ENCODE measurements at places on chromosomes 13 and 19.

DNA sequence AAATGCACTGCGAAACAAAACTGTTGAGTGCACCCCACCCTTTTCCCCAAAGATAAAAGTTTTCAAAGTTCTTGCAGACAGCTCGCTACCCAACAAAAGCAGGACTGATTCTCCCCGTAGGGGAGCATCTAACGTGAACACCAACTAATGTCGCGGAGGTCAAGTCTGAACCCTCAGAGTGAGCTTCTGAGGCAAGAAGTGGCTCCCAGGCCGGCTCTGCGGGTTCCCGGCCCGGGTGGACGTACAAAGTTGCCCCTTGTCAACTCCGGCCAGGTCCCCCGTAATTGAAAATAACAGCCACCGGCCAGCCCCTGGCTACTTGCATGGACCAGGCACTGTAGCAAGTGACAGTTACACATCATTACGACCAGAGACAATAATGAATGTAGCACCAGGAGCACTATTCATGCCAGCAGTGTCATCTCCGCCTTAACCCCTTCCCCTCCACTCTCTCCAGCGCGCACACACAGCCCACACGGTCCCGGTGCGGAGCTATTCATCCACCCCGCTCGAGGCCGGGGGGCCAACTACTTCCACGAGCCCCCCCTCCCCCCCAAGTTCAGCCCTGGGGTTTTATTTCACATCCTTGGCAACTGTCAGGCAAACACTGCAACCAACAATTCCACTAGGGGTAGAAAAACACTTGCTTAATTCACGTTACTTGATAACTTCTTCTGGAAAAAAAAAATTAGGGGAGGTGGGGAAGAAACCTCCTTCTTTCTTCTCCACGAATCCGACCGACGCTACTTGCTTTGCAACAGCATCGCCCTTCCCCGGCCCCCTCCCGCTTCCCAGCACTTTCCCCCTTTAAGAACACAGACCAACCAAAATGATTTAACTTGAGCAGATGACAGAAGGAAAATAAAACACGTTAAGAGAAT is 1.2 kb downstream of the KLF12 start:
- no peak for DNase-seq

DNA sequence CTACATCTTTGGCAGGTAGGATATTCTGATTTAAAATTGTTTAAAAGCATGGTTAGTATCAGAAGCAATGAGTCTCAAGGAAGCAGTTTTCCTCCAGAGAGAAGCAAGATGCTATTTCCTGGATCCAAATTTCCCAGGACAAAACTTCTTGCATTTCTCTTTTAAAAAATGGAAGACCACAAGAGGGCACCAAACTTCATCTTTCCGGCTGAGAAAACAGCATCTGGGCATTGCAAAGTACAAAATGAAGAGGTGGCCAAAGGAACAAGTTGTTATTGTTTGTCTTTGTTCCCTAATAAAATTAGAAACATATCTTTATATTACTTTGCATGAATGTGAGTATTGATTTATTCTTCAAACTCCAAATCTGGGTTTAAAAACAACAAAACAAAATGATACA is 60.0 kb upstream of the LRCH1 start:
- no peak for DNase-seq

DNA sequence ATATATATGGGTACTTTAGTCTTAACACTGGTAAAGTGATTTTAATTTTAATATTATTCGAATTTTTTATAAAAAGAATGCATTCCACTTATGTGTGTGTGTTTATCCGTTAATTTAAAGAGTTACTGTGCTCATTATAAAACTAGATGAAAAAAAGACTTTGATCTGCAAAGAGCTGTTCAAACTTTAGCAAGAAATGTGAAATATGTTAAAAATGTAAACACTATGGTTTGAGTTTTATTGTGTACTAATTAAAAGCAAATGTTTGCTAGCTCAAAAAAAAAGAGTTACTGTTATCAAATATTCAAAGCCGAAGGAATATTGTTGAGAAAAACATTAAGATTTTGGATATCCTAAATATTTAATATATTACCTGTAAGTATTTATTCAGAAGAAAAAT is 34.5 kb downstream of the UFM1 start:
- no peak for DNase-seq

DNA sequence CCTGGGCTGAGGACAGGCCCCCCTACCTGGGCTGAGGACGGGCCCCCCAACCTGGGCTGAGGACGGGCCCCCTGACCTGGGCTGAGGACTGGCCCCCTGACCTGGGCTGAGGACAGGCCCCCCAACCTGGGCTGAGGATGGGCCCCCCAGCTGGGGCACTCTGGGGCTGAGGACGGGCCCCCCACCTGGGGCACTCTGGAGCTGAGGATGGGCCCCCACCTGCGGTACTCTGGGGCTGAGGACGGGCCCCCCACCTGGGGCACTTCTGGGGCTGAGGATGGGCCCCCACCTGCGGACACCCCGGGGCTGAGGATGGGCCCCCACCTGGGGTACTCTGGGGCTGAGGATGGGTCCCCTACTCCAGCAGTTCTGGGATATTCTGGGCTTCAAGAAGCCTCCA is 65.5 kb downstream of the RASA3 start:
- no peak for DNase-seq

DNA sequence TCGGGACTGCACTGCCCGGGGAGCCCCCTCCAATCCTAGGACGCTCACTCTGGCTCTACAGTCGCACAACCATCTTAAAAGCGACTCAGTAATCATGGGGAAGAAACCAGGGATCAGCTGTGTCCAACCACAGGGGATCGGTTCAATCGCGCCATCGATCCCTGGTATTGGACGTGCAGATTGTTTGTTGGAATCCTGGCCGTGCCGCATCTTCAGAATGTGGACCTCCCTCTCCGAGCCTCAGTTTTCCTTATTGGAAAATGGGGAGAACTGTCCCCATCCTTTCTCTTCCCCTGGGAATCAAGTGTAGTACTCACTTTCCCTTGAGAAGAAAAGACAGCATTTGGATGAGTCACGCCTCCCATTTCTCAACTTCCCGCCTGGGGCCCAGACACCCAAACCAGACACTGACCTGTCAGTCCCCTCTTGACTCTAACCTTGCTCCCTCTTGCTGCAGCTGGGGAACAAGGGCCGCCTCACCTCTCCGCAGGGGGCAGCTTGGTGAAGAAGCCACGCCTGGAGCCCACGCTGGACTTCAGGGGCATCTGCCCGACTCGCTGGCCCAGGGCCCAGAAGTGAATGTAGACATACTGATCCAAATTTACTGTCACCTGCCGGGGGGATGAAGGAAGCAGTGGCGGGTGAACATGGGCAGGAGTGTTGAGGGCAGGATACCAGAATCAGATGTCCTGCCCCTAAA is 17.6 kb downstream of the EMP3 start:
- DNase-seq: no peak

DNA sequence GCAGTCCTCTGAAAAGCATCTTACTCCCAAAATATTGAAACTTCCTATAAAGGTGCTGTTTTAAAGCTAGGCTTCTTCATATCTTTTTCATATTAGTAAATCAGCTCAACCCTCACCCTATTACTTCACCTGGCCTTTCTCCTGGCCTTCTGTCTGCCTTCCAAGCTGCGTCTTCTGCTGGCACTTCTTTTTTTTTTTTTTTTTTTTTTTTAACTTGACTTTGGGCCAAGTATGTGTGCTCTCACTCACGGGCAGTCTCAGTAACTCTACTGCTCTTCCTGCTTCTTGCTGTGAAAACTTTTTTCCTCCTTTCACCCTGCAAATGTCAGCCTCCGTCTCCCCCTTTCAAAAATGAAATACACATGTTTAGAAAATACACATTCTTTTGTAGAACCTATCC is 41.2 kb upstream of the KCTD4 start:
- DNase-seq: no peak

DNA sequence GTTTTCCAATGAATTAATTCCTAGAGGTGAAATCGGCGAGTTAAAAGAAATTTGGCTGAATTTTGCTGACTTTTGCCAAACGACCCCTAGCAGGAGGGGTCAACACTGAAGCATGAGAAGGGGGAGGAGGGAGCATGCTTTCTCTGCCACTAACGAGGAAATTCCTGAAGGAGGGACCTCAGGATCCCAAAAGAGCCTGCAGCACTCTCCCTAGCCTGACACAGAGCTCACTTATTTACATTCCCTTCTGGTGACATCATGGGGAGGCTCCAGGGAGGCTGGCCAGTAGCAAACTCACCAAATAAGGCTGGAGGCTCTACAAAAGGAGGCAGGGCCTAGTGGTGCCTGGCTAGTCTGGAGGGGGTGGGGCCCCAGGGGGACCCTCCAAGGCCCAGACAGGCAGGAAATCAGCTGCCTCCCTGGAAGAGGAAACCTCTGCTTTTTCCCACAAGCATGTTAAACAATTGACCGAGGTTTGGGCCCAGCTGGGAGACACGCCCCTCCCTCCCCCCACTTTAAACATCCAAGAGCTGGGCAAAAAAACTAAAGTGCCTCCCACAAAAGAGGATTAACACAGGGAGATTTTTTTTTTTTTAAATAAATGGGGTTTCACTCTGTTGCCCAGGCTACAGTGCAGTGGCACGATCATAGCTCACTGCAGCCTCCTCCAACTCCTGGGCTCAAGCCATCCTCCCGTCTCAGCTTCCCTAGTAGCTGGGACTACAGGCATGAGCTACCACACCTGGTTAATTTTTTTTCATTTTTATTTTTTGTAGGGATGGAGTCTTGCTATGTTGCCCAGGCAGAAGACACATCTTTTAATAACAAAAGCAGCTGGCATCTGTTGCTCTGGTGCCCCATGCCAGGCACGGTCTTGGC is 2.1 kb downstream of the DAPK3 start:
- DNase-seq: no peak

DNA sequence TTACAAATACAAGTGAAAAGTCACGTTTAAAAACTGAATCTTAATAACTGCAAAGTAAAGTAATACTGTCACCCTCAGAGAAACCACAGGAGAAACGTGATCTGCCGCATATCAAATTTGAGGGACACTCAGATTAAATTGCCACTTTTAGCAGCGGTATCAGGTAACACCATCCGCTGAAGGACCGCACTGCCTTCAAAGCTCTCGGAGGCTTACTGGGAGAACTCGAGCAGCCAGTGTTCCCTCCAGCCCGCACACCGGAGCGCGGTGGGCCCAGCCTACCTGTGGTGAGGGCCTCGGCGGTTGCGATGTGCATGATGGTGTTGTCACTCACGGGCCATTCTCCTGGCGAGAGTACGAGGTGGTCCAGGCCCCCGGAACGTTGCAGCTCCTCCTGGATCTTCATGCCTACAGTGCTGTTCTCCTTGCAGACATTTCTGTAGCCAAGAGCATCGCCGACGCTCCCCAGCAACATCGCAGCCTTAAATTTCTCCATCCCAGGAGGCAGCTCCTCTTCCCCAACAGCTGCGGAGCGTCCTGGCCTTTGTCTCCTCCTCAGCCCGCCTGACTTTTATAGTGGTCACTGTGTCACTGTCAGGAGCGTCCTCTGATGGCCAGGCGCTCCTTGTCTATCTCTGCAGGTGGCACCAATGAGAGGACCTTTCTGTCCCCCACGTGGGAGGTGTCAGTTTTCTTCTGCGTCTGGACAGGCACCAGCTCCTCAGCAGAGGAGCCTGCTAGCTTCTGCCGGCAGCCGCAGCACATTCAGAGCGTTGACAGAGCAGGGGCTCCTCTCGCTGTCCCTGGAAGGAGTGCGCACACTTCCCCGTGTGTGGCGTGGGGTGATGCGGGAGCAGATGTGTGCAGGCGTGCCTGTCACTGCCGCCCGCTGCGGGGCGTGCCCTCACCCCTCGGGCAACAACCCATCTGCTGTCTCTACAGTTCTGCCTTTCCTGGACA is at the start of gene ADPRHL1:
TSS of gene ADPRHL1 (minus strand) at position 547 of the 960 bp plus-strand sequence. CDS start at position 496, 51 bp downstream.
- DNase-seq: no peak

DNA sequence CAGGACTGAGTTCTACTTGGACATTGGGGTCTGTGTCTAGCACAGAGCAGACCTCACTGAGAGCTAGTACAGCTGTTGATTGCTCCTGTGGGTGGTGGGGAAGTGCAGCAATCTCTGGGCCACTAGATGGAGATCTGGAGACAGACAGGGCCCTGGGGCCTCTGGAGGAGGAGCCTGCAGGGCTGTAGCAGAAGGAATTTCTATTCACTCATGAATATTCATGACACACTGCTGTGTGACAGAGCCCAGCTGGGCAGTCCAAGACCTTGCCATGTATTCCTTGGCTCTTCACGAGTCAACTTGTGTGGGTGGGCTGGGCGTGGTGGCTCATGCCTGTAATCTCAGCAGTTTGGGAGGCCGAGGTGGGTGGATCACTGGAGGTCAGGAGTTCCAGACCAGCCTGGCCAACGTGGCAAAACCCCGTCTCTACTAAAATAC is 37.5 kb downstream of the SUGP2 start:
- no peak for DNase-seq

- DNase-seq: no peak
Observed at GRCh38 chr13:38463048-38463447, 113.4 kb downstream of the UFM1 start.

DNA sequence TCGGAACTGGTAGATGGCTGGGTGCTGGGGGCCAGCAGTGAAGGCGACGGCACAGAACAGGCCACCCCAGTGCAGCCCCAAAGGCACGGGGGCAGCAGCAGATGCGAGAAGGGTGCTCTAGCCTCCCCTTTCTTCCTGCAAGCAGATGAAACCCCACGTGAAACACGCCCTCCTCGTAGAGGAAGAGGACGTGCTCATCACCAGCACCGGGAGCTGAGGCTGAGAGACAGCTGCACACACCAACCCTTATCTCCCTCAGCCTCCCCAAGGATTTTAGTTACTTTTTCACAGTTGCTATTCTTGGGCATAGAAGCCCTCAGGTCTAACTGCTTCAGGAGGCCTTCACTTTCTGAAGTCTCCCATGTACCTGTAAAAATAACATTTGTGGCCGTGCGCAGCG is 11.9 kb downstream of the ZNF787 start:
- no peak for DNase-seq

DNA sequence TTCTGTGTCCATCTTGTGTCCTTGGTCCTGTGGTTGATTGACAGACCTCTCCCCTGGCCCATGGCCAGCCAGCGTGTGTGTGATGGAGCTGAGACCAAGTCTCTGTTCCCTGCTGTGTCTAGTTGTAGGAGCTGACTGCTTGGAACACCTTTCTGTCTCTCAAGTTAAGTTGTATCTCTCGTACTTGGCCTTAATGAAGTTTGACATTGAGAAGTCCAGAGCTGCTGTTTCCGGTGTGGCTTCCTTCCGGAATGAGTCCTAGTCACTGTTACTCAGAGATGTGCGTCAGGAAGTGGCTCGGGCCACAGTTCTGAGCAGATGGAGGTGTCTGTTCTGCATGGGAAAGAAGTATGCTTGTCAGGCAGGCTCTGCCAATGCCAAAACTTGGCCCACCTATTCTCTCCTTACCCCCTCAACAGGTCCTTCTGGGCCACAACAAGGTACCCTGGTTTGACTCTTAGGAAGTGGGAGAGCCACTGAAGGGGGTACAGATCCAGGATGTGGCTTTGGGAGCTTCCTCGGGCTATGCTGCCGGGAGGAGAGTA is 54.3 kb downstream of the GATAD2A start:
- DNase-seq: no peak

GRCh38 chr19:51123802-51124201 is 904 bp upstream of the SIGLEC9 start:
- no peak for DNase-seq

GRCh38 chr19:33208904-33209849 is 15.0 kb downstream of the LRP3 start:
- DNase-seq: no peak

GRCh38 chr19:3068071-3068470 is 5.8 kb upstream of the TLE5 start:
- DNase-seq: no peak

All from NCI-H1436 treated with DMSO at 0.1 percent for 48 hours (cell line).